ENCODE measurements at places on chromosomes 3 and 15.
A peak's percentile ranks its signal among the peaks of the same experiment; 100 is the strongest.

DNA sequence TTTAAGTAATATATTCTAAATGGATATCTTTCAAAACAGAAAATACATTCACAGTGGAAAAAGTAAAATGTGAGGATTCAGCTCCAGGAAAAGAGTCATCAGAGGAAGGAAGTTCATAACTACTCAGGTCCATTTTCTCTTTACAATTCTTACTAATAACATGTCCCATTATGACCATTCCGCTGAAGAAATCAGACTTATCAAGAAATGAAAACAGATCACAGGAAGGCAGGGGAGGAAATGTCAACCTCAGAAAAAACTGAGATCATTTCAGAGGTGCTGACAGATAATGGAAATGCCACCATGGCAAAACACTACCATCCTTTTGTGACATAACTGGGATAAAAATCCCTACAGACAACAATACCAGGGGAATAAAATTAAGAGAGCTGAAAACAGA, 139.5 kb downstream of the MAGI1 start:
- no peak for DNase-seq

DNA sequence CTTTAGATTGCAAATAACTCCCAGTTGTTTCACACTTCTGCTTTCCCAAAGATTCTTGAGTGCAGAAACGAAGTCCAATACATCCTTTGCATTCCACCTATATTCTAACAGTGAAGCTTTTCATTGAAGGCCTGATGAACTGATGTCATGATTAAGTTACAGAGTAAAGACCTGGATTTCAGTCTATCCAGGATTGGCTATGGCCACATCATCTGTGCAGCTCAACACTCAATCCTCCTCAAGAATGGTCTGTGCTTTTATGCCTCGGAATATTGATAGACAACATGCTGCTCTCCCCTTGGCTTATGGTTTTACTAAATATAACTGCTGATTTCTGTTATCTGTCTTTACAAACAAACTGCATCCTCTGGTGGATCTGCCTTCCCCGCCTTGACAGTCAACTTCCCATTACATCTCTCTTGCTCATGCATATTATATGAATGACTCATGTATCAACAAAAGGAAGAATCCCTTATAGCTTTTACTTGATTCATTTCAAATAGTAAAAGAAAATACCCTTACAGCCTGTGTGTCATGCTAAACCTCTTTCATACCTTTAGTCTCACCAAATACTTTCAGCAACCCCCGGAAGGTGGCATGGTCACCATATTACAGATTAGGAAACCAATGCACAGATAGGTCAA, 59.5 kb downstream of the SCN11A start:
- DNase-seq: no peak

DNA sequence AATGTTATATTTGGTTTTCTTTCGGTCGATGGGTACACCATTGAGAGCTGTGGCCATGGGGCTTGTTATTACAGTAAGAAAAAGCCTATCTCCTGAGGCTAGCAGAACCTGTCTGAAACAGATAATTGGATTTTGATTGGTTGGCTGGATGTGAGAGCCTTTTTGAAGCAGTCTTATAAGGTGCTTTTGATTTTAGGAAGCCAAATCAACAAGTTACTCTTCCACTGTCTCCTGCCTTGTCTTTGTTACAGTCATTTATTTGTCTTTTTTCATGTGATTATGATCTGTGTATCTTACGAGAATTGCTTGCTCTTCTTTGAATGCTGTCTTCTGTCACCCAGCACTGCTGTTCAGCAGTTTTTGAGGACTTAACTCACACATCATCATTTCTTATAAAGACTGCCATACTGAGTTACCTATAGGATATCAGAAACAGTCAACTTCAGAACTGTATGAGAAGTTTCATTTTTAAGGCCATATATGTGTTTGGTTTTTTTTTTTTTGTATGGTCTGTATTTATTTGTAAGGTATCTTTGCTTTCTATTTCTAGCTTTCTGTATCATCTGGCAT, 51.1 kb downstream of the MEF2A start:
- DNase-seq: no peak

DNA sequence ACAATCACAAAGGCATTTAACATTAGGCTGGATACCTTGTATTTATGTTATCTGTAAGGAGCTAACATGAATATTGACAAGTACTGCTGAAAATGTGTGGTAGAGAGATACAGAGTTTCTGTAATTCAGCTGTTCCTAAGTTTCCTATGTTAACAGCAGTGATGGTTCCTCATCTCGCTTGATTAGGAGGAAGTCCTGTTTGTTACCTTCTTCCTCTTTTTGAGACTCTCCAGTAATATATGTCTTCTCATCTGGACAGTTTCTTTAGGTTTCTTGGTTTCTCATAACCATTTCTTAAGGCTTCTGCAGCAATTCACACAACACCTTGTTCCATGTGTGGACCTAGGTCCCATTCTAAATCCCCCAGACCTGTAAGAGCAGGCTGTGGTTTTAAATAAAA, 11.4 kb upstream of the PEX5L start:
- DNase-seq: no peak

DNA sequence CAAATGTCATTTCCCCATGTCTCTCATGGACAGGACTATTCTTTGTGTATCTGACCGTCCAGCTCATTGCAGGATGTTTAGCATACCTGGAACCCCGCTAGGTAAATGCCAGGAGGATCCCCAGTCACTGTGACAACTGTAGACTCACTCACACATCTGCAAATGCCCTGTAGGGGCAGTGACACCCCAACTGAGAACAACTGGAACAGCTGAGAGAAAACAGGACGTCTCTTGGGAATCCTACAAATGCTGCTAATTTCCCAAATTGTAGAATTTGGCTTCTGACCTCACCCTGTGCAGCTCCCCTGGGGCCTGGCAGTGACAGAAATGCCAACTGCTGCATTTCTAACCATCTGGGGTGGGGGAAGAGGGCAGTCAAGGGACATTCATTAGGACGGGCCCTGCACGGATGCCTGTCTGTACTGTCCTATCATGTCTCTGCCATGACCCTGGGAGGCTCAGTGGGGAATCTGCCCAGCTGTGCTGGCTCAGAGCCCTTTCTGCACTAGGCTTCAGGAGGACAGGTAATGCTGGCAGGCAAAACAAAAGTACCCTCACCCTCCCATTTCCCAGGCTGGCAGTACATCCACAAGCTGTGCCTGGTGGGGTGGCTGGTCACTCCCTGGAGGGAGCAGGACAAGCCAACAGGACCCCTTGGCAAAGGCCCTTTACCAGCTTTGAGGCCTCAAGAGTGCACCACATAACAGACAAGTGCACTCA, 30.4 kb downstream of the RAB6B start:
- peak; percentile 30 for DNase-seq

DNA sequence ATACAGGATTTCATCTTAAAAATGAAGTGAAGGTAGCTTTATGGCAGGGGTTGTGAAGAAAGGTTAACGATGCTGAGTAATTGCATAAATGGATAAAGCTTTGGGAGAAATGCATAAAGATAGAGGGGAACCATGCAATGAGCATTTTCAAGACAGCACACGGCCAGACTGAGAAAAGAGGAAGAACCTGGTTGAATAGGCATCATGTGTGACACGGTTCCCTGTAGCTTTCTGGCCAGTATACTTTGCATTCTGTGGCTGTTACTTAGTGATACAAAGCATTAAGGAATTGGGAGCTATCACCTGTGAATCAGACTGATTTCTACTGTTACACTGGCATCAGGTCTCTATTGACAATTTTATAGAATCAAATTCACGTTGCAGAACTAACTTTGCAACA, 33.3 kb downstream of the NR2C2 start:
- no peak for DNase-seq

- DNase-seq: no peak
Observed at GRCh38 chr3:170055209-170055608, 17.4 kb downstream of the GPR160 start.

GRCh38 chr3:160827516-160827915, 71.5 kb downstream of the PPM1L start:
- DNase-seq: no peak

DNA sequence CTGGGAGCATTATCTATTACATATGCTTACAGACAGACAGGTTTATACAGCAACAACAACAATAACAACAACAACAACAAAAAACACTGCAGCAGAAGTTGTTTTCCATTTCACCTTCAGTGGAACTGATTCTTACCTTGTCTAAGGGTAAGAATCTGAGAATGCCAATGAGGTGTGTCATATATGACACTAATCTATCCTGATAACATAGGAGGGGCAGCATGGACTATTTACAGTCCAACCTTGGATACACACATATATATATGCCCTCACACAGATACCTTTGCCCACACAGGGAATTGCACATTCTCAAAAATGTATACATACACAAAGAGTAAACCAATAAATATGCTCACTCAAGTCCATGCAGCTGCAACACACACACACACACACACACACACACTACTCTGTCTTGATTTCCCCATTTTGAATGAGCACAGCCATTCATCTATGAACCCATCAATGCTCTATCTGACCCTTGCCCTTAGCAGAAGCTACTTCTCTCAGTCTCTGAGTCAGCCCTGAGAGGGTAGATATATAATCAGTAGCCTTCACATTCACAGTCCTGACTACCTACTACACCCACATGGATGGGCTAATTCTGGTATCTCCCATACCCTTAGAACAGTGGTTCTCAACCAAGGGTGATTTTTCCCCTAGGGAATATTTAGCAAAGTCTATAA, 9.7 kb upstream of the TRANK1 start:
- DNase-seq: no peak

DNA sequence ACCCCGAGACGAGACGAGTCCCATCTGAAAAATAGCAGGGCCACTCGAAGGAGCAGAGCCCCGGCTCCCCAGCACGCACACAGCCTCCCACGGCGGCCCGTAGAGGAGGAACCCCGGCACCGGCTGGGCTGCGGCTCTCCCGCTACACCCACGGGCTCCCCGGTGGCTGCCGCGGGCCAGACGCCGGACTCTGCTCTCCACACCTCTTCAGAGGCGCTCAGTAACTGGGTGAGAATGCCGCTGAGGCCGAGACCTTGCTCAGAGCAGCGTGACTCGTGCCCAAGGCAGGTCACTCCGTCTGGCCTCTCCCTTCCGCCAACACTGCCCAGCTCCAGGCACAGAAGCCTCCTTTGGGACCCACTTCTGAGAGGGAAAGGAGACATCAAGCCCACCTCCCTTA, 34.4 kb downstream of the TNK2 start:
- no peak for DNase-seq

GRCh38 chr3:10817506-10817905, 1.5 kb downstream of the SLC6A11 start:
- DNase-seq: no peak

DNA sequence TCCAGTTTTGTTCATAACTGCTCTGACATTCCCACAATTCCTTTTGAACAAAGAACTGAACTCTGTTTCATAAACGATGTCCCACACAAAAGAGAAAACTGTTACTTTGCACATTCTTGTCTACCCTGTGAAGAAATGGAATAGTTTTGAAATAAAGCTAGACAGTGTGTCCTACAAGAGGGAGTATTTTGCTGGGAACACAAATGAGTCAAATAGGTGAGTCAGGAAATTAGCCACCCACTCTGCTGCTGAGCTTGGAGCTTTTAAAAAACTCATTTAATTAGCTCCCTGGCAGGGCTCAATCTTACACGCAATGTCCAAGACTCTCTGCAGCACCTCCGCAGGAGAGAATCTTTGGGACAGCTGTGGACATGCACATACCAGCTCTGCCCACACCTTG, 193.4 kb downstream of the SLC9A9 start:
- no peak for DNase-seq

DNA sequence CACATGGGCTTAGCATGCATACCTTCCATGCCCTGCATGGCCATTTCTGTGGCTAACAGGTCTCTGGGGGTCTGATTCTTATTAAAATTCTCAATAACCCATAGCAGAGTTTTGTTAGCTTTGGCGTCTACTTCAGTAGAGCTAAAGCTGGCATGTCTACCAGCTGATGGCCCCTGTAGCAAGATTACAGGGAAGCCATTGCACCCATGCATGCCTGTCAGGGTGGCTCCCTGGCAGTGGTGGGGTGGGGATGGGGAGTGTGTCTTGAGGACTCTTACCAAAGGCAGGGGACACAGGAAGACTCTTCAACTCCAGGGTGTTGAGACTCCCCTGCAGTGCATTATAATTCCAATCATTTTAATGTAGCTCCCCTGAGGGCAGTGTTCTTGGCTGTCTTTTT, 4.7 kb downstream of the KY start:
- DNase-seq: no peak

GRCh38 chr15:76236350-76236749, 74.9 kb downstream of the ETFA start:
- DNase-seq: no peak

DNA sequence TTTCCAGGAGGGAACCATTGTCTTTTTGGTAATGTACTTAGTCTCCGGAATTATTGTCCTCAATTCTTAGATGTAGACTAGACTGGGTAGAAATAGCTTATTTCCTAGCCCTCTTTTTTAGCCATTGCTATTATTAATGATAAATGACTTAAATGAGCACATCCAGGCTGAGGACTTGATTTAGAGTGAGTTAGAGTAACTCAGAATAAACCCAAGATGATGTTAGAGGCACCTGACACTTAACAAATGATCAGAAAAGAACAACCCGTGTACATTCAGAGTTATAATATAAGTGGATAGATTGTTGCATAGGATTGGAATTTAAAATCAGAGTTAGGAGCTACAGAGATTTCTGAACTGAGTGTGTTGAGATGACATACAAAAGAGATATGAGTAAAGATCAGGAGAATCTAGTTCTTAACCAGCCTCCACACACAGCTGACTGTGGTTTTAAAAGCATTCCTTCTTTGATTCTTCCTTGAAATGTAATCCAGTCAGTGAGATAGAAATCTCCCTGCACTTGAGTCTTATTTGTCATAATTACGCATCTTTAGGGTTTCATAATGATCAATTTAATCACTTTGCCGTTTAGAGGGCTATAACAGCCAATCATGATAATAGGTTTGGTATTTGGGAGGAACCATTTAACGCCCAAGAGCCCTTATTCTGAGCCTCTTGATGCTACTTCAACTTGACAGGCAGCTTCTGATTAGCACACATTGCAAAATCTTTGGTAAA, 366.5 kb downstream of the GAP43 start:
- DNase-seq: peak; percentile 76

- DNase-seq: no peak
Observed at GRCh38 chr3:195548987-195549386, 5.9 kb upstream of the PPP1R2 start.

GRCh38 chr3:173249457-173249856, 108.4 kb upstream of the SPATA16 start:
- no peak for DNase-seq

- no peak for DNase-seq
Observed at GRCh38 chr3:146024260-146024659, 136.7 kb downstream of the PLOD2 start.

DNA sequence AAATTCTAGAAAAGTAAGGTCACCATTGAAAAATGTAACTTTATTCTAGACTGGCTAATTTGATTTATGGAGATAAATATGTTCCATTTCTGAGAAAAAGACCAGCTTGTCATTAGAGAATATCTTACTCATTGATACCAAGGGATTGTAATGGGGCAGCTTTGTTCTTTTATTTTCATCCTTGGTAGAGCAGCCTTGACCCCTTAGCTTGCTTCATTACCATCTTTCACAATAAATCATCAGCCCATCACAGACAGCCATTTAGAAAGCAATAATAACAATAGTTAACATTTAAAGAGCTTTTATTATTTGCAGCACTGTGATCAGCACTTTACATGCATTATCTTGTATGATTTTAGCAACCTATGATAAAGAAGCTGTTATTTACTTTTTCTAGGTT, 253.6 kb downstream of the C3orf38 start:
- DNase-seq: no peak

Measured in NCI-H524 (cell line).